ENCODE measurements at places on chromosomes 13 and 19.

DNA sequence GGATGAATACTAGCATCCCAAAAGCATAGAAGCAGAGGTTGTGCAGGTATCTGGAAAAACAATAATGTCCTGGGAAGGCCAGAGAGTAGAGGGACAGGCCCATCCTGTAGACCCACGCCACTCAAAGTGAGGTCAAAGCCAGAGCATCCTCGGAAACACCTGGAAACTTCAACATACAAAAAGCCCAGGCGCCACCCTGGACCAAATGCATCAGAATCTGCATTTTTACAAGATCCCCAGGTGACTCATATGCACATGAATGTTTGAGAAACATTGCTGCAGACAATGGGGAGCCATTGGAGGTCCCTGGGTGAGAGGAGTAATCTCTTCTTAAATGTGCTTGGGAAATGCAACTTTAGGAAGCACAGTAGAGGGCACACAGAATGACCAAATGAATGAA lies 684.1 kb downstream of the DIAPH3 start:
- no peak for DNase-seq

- no peak for DNase-seq
Observed at GRCh38 chr13:59111751-59112171, 1052.0 kb downstream of the DIAPH3 start.

DNA sequence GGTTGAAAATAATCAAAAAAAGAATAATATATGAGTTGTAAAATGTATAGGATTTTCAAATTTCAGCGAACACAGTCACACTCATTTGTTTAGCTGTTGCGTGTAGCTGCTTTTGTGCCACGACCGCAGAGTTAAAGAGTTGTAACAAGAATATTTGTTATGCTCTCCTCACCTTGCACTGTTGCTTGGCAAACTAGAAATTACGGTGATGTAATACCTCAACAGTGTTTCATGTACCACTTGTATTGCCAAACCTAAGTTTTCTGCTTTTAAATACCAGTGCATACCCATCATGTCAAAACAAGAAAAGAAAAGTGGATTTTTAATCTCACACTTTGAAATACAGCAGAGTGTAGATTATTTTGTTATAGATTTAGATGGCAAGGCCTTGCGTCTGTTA lies 201.1 kb downstream of the NBEA start:
- DNase-seq, result no peak

GRCh38 chr13:79405501-79405830 lies 589 bp downstream of the RBM26 start:
- DNase-seq, result no peak

GRCh38 chr13:26965952-26966700 lies 205.5 kb downstream of the USP12 start:
- peak; percentile 31 for DNase-seq

GRCh38 chr13:18233783-18234299 lies 947.8 kb downstream of the TUBA3C start:
- DNase-seq, result no peak

DNA sequence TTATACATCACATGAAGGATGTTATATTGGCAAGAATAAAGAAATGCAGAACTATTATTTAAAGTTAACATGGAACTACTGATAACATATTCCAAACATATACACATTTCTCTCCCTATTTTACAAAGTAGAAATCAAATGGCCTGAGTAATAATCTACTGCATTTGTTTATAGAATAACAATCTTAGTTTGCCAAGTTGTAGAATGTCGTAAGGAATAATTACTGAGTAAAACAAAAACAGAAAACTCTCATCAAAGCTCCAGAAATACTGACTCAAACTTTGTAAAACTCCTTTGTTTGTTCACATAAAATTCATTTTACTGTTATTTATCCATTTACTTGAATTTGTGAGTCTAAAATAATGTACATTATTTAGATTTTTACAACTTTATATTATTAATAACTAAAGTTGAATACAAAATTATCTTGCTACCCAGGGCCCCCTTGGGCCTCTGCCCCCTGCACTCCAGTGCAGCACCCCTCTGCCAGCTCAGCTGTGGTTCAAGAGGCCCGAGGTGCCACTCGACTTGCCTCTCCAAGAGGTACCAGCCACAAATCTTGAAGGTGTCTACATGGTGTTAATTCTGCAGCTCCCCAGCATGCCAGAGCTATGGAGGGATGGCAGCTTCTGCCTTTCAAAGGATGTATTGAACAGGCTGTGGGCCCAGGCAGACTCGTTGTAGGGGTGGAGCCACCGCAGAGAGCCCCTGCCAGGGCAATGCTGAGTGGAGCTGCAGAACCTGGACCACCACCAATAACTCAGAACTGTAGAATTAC lies 2819.7 kb downstream of the PCDH9 start:
- peak; percentile 43 for DNase-seq

DNA sequence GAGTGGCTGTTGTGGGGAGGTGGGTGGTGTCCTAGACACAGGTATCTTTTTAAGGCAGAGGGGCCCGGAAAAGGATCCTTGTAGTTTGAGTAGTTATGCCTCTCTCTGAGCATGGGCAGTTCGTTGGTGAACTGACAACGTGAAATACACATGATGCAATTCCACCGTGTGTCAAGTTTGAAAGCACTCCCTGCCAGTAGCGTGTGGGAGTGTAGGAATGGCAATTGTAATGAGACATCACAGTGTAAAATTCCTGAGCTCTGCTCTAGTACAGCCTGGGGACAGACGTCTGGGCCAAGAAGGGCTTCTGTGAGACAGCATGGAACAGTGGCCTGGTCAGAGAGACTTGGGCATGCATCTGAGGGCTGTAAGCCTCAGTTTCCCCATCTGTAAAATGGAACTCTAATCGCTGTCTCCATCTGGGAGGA lies 10.4 kb upstream of the ASF1B start:
- no peak for DNase-seq

DNA sequence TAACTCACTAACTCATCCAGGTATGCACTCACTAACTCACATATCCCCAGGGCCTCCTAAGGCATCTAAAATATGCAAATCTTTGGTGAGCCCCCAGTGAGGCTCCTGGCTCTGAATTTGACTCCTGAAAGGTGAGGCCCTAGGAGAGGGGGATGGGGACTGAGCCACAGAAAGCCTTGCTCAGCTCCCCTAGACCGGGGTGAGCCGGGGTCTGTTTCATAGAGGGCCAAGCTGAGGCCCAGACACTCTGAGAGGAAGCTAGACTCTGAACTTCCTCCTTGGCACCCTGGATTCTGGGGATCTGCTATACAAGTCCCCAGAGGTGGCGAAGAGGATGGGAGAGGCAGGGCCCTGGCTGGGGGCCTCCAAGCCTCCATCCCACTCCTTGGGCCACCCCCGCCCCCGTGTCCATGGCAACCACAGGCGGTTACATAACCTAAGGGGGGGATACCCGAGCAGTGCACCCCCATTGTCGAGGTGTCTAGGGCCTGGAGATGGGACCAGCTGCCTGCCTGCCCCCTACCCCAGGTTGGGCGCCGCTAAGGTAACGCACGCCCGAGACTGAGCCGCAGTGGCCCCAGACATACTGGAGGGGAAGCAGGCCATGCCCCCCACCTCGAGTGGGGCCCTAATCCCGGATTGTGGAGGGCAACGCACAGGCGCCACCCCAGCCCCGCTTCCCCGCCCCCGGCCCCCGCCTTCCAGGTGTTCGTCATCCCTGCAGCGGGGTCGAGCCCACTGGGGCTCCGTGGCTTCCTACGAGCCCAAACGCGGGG lies 646 bp downstream of the ABHD8 start:
- DNase-seq, result peak; percentile 29

DNA sequence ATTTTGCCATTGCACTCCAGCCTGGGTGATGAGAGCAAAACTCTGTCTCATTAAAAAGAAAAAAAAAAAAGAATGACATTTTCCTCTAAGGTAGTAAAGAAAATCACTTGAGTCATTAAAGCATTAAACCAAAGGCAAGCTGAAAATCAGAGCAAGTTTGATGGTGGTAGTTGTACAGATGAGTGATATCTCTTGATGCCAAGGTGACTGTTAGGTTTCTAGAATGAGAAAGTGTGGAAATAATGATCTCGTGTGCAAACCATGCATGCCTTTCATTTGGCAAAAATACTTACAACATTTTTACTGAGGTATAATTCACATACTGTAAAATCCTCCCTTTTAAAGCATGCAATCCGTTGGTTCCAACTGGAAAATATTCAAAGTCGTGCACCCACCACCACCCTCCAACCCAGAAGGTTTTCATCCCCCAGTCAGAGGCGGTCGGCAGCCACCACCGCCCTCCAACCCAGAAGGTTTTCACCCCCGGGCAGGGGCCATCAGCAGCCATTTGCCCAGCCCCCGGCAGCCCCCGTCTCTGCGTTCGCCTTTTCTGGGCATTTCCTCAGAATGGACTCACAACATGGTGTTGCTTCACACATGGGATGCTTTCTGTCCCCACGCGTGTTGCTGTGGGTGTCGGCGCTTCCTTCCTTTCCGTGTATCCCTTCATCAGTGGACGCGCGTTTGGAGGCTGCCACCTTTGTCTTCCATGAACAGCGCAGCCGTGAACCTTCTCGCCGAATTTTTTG lies 90.2 kb downstream of the ATP11A start:
- DNase-seq, result no peak

DNA sequence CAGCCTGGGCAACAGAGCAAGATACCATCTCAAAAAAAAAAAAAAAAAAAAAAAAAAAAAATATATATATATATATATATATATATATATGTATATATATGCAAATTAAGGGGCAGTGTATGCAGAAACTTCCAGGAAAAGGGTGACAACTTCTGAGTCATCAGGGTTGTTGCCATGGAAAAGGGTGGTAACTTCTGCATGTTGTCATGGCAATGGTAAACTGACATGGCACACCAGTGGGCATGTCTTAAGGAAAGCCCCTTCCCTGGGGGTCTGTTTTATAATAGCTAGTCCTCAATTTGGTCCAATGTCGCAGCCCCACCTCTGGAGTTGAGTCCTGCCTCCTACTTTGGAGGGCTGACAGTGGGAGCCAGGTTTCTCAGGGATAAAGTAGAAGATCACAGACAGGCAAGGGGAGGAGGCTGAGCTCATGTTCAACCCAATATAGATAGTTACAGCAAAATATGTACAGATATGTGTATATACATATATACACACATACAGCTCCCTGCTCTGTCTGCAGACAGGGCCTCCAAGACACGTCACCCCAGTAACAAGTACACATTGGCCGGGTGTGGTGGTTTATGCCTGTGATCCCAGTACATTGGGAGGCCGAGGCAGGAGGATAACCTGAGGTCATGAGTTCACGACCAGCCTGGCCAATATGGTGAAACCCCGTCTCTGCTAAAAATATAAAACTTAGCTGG lies 7.2 kb upstream of the FCHO1 start:
- DNase-seq, result no peak

DNA sequence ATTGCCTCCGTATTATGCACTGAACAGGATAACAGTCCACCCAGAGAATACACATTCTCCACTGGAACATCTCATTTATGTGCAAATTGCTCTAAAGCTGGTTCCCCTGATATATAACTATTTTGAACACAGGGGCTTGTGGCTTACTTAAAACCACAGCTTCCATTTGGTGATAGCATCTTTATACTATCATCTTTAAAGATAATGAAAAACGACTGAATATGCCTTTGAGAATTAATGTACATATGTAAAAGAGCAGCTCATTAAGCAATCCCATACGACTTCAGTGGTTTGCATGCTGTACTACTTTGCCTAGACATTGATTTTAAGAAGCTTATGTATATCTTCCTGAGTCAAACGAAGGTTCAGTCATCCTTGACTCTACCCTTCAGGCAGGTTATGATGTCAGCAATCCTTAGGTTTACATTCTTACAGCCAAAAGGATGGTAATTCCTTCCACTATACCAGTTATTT lies 40.8 kb downstream of the BRD4 start:
- DNase-seq, result no peak

GRCh38 chr19:38908911-38909310 lies 3.1 kb downstream of the CCER2 start:
- no peak for DNase-seq

DNA sequence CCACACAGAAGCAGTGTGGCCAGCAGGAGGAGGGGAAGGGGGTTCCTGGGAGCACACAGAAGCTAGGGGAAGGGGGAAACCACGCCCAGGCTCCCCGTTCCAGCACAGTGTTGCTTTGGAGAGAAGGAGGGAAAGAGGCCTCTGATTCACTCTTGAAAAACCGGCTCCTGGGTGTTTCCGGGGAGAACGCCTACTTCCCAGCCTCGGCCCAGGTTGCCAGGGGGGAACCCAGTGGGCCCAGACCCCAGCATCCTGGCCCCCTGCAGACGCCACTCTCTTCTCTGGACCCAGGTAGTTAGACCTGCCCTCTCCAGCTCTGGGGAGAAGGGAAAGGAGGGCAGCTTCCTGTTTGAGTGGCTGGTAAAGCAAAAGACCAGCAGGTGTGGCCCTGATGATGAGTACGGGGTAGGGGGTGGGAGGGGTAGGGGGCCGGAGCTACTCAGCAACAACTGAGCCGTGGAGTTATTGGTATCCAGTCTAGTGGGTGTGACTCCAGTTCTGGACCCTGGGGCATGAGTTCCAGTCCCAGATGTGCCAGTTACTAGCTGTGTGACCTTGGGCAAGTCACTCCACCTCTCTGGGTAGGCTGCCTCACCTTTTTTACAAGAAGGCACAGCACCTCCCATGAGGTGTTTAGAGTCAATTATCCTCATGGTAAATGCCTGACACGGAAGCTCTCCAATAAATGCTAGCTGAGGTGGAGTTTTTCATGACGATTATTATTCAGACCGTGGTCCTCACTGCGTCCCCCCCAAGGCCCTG lies 836 bp downstream of the GIPC1 start:
- no peak for DNase-seq

- peak; percentile 70 for DNase-seq
Observed at GRCh38 chr13:111482126-111482525, 161.7 kb downstream of the TEX29 start.

DNA sequence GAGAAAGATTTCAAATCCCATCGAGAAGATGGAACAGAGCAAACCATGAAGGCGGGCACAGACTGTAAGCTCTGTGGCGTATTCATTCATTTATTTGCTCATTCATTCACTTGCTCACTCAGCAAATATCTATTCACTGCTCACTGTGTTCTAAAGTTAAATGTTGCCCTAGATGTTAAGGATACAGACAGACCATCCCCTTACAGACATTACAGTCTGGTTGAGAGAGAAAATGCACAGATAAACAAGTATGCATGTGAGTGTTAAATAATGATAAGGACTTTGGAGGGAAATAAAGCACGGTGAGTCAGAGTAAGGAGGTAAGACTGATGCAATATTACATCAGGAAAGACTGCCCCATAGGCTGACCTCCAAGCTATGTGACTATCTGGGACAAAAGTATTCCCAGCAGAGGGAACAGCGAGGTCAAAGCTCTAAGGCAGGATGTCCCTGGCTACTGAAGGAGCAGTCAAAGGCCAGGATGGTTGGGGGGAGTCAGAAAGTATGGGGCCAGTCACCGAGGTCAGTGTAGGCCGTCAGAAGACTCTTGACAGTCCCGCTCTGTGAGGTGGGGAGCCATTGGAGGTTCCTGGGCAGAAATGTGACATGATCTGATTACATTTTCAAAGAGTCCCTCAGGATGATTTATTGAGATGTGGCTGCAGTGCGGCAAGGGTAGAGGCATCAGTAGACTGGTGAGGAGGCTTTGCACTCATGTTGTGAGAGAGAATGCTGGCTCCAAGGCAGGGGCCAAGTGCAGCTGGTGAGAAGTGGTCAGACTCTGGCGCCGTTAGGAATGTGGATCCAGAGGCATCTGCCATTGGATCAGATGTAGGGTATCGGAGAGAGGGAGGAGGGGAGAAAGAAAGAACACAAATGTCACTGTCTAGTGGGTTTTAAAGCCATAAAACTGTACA lies 37.9 kb downstream of the MBNL2 start:
- DNase-seq, result no peak
